ENCODE measurements at places on chromosomes 11 and 22. TPM values are rescaled to one million over a fixed set of nuclear protein-coding genes. Genes with fewer than 3 reads are reported as not detected.

Gene PAMR1
- polyA plus RNA-seq = 5.0 TPM

Gene OR2AG1
- polyA plus RNA-seq = 0.06 TPM

Gene BUD13
- 38.9 TPM for polyA plus RNA-seq

Gene APOL5
- polyA plus RNA-seq = not detected

Gene HEPACAM
- 2.4 TPM for polyA plus RNA-seq
